ENCODE measurements at places on chromosomes 11 and 22.

- no peak for DNase-seq
Observed at GRCh38 chr22:27879923-27880322, 39.1 kb downstream of the PITPNB start.

DNA sequence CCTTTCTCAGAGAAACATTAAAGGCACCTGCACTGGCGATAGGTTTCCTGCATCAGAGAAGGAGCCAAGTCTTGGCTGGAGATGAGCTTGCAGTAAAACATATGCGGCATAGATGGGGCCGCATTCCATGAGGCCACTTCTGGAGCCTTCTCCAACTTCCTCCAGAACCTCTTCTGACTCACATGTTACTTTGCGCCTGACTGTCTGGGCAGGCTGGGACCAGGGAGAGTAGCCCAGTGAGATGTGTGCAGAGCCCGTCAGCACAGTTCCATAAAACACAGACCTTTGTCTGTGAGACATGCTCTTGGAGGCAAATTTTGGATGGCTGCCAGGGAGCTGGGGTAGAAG, 55.4 kb upstream of the BID start:
- DNase-seq: no peak

- DNase-seq: no peak
Observed at GRCh38 chr22:27476318-27476717, 325.2 kb downstream of the MN1 start.

DNA sequence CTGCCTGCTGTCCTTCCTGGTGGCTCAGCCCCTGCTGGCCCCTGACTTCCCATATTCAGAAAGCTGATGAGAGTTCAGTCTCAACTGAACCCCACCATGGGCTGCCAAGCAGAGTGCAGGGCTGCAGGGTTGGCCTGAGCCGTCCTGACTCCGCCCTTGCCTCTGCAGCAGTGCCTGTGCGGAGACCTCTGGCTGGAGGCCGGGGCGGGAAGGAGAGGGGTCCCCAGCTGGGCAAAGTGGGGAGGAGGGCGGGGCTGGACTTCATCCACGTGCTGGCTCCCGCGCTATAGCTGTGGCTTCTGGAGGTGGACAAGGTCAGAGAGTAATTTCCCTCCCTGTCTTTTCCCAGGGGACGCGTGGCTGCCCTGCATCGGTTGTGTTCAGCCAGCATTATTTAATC, 13.6 kb downstream of the GLB1L3 start:
- no peak for DNase-seq

DNA sequence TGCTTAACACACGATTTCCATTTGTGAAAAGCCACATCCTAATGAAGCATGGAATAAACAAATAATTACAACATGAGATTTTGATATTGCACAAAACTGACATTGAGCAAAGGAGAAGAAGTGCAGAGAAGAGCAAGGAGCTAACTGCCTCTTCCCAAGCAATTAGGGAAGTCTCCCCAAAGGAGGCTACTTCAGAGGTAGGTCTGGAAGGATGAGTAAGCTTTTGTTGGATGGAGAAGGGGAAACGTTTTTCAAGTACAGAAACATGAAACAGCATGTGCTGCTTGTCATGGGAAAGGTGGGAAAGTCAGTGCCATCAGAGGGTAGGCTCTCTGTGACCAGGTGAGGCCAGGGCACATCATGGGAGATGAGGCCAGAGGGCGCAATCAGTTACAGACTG, 132.2 kb upstream of the SESN3 start:
- DNase-seq: no peak

DNA sequence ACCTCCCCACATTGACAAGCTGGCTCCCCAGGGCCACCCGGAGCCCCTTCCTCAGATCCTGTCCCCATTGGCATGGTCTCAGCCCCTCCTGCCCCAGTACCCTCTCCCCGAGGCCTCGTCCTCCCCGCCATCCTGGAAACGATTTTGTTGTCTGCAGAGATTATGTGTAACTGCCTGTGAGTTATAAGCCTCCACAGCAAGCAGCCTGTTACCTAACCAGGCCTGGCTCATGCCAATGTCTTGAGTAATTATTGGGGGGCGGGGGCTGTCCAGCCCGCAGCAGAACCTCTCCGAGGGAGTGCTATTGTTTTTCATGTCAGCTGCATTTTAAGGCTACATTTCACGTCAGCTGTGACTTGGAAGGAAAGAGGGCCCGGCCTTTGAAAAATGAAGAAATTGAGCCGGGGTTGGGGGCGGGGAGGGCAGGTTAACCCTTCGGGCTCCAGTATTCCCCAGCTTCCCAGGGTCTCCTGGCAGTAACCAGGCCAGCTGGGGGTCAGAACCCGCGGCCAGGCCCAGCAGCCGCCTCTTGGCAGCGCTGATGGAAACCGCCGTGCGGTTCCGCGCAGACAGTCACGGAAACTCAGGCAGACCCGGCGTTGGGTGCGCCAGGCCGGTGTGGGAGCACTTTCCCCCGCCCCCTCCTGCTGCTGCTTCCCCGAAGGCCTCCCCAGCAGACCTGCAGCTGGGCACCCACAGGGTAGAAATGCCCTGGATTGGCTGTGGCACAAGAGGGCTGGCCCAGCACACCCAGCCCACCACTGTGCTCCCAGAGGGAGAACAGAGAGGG, 59.5 kb downstream of the CDKN1C start:
- DNase-seq: no peak

GRCh38 chr11:119637481-119637880, 91.5 kb downstream of the NECTIN1 start:
- DNase-seq: no peak

GRCh38 chr11:109034339-109034696, 369.4 kb downstream of the DDX10 start:
- DNase-seq: no peak

- no peak for DNase-seq
Observed at GRCh38 chr22:29615705-29616327, 12.4 kb downstream of the NF2 start.

- DNase-seq: no peak
Observed at GRCh38 chr11:12058425-12059115, 50.1 kb upstream of the DKK3 start.
